ENCODE measurements at places on chromosomes 3 and 15. TPM values are rescaled to one million over a fixed set of nuclear protein-coding genes. Genes with fewer than 3 reads are reported as not detected.

Gene CHRNA7
- not detected for total RNA-seq

Gene ITIH1
- total RNA-seq: not detected

Gene CA12
- total RNA-seq: 94.0 TPM

Gene DPPA2
- not detected for total RNA-seq

Gene TMCO5A
- total RNA-seq: not detected

Gene IFT57
- 94.8 TPM for total RNA-seq

Gene HEG1
- 113 TPM for total RNA-seq

Gene CSPG5
- under 0.01 TPM for total RNA-seq
